Activated T-cell treated with anti-CD3 and anti-CD28 coated beads for 4 hours (primary cell): ENCODE measurements at places on chromosomes 2 and 18.

DNA sequence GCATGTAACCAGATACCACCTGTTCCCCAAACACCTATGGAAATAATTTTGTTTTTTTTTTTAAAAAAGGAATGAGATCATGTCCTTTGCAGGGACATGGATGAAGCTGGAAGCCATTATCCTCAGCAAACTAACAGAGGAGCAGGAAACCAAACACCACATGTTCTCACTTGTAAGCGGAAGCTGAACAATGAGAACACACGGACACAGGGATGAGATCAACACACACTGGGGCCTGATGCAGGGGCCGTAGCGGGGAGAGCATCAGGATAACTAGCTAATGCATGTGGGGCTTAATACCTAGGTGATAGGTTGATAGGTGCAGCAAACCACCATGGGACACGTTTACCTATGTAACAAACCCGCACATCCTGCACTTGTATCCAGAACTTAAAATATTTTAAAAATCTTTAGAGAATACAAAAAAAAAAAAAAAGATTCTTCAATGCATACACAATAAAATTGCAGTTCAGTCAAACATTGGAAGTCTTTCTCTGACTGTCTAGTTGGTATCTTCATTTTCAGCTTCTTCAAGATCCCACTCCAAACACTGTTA lies 11.6 kb upstream of the CASP10 start:
- no peak for DNase-seq

DNA sequence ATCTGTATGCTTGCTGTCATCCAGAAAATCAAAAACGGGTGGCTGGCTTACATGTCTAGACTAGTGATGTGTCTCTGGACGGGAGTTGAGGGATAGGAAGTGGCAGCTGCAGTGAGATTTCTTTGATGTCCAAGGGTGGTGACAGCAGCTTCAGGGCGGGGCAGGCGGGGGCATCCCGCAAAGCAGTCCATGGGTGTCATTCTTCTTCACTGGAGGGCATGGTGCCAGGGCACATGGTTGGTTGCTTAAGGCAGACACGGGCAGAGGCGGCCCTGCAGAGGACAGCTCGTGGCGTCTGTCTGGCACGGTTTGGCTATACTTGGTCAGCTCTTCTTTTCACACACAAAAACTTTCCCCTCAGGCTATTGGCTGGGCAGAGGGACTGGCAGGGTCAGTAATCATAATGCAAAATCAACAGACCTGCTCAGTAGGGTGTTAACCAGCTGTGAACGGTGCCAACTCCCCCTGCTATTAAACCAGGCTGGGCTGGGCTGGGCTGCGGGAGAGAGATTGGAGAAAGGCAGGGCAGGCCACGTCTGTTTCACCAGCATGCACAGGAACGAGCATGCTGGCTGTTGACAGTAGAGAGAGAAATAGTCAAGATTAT lies 63.7 kb downstream of the COL4A3 start:
- DNase-seq, result no peak

DNA sequence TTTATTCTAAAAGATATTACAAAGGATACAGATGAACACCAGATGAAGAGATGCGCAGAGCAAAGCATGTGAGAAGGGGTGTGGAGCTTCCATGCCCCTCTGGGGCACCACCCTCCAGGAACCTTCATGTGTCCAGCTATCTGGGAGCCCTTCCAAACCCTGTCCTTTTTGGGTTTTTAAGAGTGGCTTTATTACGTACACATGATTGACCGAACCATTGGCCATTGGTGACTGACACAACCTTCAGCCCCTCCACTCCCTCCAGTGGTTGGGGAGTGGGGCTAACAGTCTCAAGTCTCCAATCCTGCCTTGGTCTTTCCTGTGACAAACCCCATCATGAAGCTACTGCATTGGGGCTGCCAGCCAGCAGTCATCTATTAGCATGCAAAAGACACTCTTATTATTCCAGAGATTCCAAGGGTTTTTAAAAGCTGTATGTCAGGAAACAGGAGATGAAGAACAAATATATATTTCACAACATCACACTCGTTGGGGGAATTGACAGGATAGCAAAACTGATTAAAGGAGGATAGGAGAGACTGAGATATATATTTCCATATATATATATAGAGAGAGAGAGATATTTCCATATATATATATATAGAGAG lies 19.4 kb downstream of the IL1B start:
- no peak for DNase-seq

GRCh38 chr18:76791642-76792041 lies 30.7 kb upstream of the ZNF236 start:
- no peak for DNase-seq

- no peak for DNase-seq
Observed at GRCh38 chr2:129061069-129061768, 742.6 kb upstream of the HS6ST1 start.

- DNase-seq, result no peak
Observed at GRCh38 chr2:95015261-95015912, 10.1 kb upstream of the MAL start.

DNA sequence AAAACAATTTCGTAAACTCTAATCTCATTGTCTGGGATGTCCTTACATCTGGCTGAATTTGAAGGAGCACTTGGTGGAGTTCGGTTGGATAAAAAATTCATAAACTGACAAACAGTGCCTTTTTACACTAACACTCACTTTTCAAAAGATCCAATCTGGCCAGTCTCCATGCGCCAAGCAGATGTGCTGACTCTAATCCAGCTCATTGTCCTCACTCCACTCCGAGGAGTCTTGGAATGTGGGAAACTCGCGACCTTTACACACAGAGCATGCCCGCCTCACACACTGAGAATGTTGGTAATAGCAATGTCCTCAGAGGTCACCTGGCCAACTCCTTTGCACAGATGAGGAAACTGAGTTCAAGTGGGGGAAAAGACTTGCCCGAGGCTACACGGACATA lies 66.8 kb downstream of the XDH start:
- DNase-seq, result no peak

DNA sequence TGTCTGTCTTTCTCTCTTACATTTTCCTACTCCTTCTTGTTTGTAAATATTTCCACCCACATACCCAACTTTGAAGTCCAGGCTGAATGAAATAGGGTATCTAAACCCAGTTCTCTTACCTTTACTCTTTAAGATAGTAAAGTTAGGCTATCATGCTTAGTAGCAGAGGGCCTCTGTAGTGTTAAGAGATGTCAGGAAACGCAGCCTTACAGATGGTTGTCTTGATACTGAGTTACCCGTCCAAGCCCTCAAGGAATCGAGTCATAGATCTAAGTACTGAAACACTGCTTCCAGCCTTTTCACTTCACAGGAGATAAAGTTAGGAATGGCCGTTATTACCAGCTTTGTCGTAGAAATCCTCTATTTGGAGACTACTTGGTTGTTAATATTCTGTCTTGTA lies 24.3 kb downstream of the MRPS9 start:
- no peak for DNase-seq

- DNase-seq, result no peak
Observed at GRCh38 chr18:48454261-48454757, 45.1 kb upstream of the ZBTB7C start.

DNA sequence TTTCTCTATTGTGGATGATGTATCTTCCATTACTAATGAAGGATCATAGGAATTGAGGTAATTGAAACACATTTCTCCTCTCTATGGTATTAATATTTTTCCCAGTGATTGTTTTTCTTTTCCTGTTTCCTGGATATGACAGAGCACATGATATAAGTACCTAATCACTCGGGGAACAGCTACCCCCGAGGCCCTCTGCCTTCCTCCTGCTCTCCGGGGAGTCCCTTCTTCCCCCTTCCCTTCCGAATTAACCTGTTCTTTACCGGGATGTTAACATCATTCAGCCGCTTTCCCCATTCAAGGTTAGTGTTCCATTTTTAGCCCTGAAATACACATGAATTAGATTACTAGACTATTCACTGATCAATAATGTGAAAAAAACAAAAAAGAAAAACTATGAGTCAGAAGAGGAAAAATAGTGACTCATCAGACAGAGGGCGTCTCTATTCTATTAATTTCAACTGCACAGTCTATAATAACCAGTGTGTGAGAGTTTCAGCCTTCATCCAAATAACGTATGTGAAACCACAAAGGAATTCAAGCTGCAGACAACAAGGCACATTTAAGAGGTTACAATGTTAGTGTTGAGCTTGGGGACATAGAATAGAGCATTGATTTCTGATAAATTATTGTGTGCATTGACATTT lies 450.8 kb downstream of the DLGAP1 start:
- DNase-seq, result no peak

DNA sequence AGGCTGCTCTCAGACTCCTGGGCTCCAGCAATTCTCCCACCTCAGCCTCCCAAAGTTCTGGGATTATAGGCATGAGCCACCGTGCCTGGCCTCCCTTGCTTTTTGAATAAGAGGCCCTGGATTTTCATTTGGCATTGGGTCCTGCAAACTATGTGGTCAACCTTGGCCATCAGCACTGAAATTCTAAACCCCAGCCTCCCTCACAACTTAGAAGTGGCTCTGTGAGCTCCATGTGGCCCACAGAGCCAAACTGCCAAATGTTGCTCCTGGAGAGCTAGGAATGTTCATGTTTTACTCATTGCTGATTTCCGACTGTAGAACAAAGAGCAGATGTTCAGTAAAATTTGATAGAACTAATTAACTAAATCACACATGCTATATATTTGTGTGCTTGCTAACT lies 210.6 kb upstream of the AGAP1 start:
- no peak for DNase-seq

DNA sequence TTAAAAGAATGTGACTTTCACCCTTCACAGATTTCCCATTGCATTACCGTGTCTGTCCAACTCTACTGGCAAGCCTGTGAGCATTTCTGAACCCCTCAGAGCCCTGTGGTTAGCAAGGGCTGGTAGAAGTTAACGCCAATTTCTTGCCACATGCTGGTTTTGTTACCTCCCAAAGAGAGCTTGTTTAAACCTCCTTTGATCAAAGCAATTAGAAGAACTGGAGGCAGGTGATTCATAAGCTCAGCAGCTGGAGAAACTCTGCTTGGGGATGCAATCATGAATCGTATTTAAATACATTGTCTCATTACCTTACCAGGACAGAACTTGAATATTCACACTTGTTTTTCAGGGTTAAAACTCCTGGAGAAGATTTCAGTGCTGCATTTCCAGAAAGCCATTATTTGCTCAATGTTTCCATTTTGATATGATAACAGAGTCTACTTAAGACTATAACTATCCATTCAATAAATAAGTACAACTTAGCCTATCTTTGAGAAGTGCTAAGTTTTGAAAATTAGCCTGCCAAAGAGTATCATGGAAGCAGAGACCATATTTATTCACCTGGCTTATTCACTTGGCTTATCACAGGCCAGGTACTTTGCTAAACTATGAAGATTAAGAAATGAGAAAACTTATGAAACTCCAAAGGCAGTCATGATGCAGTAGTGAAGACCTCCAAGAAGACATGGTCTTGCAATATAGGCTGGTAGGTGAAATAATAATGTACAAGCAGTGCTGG lies 292.8 kb downstream of the INSIG2 start:
- DNase-seq, result no peak

- DNase-seq, result no peak
Observed at GRCh38 chr2:171490577-171490976, 31.7 kb upstream of the CYBRD1 start.

DNA sequence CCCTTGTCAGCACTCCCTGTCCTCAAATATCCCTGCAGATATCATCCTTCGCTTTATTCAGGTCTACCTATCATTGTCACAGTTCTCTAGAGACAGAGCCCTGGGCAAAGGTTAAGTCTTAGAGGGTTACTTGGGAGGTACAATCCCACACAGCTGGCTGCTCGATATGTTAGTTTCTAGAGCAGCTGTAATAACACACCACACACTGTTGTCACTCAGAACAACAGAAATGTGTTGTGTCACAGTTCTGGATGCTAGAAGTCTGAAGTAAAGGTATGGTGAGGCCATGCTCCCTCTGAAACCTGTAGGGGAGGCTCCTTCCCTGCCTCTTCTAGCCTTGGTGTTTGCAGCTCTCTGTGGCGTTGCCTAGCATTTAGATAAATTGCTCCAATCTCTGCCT lies 9.9 kb upstream of the RAPGEF4 start:
- DNase-seq, result no peak

DNA sequence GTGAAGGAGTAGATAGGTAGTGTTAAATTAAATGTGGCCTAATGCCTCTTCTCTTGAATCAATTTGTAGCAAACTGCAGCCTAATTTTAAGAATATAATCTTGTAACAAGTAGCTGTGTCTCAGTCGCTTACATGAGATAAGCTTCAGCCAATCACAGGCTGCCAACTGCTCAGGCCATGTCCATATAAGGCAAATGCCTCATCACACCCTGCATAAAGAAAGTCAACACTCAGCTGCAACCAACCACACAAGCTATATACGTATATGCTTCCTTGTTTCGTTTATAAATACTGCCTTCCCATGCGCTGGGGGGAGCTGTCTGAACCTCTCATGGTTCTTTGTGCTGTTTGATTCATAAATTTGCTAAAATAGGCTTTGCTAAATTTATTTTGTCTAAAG lies 476.3 kb downstream of the TRIB2 start:
- no peak for DNase-seq

DNA sequence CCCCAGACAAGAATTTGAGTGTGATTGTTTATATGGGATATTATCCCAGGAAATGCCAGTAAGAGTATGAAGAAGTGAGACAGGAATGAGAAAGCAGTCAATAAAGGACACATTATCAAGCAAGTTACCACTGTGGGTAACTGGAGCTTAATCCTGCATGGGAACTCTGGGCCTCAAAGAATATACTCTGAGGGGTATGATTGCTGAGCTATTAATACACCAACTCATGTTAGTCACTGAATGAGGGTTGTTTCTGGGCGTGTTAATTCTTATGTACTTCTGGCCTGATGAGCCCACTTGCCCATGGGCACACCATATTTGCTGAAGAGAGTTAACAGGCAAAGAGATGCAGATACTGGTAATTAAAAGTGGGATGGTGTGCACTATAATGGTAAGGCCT lies 26.6 kb upstream of the PAIP2B start:
- no peak for DNase-seq

DNA sequence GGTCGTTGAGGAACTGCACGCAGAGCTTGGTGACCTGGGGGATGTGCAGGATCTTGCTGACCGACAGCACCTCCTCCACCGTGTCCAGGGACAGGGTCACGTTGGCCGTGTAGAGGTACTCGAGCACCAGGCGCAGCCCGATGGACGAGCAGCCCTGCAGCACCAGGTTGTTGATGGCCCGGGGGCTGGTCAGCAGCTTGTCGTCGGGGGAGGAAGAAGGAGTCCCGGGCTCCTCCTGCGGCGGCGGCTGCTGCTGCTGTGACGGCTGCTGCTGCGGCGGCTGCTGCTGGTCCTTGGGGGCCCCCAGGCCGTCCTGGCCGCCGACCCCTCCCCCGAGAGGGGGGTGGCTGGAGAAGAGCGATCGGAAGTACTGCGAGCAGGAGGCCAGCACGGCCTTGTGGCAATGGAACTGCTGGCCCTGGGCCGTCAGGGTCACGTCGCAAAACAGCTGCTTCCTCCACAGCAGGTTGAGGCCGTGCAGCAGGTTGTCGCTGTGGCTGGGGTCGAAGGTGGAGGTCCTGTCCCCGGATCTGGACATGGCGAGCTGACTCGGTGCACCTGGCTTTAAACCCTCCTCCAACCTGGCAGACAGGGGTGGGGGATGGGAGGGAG lies 2.7 kb downstream of the KLHL14 start:
- DNase-seq, result no peak
